Stimulated activated CD4-positive, alpha-beta T cell treated with anti-CD3 and anti-CD28 coated beads, Interleukin-4, amount 100 ng/mL, for 24 hours (primary cell): ENCODE measurements at places on chromosomes 7 and 10.

- no peak for DNase-seq
Observed at GRCh38 chr7:156950381-156950858, 908 bp downstream of the NOM1 start.

DNA sequence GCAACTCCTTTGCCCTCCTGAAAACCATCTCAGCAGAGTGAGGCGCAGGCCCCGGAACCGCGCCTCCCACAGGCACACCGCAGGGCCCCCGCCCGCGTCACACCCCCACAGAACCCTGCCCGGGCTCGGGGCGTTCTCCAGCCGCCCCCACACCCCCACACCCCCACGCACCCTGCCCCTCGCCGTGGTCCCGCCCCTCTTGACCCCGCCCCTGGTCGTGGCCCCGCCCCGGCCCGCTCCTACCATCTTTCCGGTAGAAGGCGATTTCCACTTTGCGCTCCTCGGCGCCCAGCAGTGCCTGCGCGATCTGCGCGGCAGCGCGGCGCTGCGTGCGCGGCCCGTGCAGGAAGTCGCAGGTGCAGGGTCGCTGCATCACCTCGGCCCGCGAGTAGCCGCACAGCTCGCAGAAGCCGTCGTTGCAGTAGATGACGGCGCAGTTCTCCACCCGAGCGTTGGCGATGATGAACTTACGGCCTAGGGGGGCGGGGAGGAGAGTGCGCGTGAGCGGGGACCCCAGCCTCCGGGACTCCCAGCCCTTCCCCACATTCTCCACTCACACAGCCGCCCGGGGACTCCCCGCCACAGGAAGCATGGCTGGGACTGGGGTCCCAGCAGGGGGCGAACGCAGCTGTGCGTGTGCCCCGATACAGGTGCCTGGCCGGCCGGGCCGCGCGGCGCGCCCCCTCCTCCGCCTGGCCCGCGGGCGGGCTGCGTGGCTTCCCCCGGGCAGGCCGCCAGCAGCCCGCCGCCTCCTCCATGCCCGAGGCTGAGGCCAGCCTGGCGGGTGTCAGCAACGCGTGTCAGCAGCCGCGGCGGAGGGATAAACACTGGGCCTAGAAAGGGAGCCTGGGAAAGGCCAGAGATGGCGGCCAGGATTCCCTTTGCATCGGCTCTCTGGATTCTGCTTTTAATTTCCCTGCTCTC lies 3.4 kb downstream of the KCNH2 start:
- peak; percentile 74 for DNase-seq

- DNase-seq, result no peak
Observed at GRCh38 chr7:137146552-137147337, 196.8 kb downstream of the PTN start.

DNA sequence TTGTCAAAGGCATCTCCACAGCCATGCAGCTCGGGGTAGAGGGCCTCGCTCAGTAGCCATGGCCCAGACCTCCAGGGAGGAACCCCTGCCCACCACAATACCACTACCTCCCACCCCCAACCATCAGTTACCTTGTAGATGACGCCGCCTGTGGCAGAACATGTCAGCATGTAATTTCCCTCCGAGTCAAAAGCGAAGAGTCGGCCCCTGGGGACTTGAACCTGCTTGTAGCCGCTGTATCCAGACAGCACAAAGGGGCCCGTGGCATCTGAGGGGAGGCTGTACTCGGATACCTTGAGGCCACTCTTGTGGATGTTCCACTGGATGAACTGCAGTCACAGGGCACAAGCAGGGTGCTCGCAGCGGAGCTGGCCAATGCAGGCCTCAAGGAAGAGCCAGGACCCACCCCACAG lies 16.3 kb upstream of the CYREN start:
- DNase-seq, result no peak
